Cardiac muscle cell (in vitro differentiated cells and primary cell): ENCODE measurements at places on chromosomes 2 and 18.

DNA sequence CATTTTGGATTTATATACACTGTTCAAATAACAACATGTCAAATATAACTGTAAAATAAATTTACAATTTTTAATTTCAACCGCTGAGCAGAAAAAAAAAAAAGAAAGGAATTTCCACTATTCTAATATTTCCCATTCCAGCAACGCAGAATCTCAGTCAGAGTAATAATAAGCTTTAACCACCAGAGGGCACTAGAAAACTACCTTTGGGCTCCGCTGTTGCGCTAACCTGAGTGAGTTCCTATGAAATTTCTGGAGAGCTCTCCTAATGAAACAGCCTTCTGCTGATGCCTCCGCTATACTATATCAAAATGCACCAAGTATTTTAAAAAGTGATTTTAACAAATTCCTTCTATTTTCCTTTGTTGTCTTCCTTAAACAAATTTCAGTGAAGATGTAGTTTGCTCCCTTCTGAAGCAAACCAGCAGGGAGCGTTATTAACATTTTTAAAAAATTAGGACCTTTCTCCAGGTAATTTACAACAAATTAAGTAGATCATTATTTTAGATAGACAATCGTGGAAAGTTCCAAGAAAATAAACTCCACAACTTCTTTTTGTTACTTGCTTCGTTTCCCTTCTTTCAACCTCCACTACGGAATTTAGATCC is 23.0 kb downstream of the ERMN start:
- DNase-seq: peak; percentile 64

DNA sequence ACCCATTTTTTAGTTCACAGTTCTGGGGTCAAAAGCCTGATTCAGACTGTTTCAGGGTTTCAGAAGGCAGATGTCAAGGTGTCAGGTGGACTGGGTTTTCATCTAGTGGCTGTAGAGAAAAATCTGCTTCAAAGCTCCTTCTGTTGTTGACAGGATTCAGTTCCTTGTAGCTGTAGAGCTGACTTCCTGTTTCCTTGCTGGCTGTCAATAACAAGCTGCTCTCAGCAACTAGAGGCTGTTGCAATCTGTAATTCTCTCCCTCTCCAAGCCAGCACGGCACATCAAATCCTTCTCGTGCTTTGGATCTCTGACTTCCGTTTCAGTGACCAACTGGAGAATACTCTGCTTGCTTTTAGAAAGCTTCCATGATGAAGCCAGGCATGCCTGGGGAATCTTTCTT is 179.4 kb downstream of the DOK6 start:
- DNase-seq: no peak

DNA sequence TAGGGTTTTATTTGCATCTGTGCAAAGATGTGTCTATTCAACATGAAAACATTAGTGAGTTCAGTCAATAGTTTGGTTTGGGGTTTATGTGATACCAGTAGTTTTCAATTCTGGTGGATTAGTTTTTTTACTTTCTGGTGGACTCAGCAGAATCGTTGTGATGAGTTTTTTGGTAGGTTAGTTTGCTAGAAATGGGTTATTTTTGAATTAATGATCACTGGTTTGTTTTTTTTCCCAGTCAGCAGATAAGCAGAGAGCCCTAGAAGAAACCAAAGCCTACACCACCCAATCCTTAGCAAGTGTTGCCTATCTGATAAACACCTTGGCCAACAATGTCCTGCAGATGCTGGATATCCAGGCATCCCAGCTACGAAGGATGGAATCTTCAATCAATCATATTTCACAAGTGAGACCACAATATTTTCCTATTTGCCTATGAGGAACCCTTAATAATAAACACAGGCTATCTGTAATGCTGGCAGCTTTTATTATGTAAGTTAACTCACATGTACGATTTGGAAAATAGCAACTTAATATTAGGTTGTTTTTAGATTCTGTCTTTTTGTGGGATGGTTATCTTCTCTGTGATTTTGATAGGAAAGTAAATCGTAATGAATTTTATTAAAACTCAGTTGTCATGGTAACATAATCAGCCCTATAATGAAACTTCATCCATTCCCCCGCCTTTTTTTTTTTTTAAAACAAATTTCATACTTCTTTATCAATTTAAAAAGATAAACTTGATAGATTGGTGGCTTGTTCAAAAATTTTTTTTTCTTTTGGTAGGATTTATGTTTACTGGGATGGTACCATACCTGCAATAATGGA is 38.7 kb downstream of the ABI2 start:
- no peak for DNase-seq

GRCh38 chr2:36329746-36330472 is 25.7 kb upstream of the CRIM1 start:
- DNase-seq: no peak

- no peak for DNase-seq
Observed at GRCh38 chr18:56787390-56787789, 136.2 kb downstream of the WDR7 start.

DNA sequence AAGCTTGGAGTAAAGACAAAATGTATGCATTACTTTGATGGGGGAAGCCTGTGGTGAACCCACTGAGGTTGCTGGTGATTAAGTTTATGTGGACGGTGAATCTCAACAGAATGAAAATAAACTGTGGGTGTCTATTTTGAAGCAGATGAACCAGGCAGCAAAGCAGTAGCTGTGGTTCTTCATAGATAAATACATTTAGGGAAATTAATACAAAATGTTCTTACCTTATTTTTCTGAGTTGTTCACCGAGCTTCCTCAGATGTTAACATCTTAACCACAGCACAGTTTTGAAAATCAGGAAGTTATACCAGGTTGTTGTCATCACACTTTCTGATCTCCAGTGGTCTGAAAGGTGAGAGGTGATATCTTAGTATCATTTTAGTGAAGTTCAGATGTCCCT is 53.9 kb downstream of the NCK2 start:
- DNase-seq: no peak

GRCh38 chr2:7436096-7436906 is 519.1 kb downstream of the RNF144A start:
- no peak for DNase-seq

GRCh38 chr2:121232626-121233265 is 52.3 kb downstream of the TFCP2L1 start:
- DNase-seq: no peak

DNA sequence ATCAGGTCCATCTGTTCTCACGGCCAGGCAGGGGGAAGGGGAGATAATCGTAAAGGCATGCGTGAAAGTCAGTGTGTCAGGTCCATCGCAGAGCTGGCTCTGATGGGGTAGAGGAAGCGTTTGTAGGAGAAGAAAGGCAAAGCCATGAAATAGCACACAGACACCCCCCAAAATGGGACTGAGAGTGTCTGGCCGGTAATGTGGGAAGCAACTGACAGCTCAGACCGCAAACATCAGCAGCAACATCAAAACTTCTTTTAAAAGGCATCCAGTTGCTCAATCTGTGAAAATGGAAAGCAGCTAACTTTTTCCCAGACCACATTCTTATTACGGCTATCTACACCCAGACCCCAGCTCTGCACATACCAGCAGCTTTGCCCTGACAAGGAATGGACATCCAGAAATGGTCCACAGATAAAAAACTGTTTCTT is 232.6 kb downstream of the EN1 start:
- DNase-seq: peak; percentile 19

GRCh38 chr18:23066504-23067039 is 68.7 kb upstream of the CABLES1 start:
- DNase-seq: no peak

GRCh38 chr2:96247009-96247408 is 18.8 kb downstream of the TMEM127 start:
- no peak for DNase-seq

- no peak for DNase-seq
Observed at GRCh38 chr2:117065912-117066311, 748.6 kb upstream of the DDX18 start.

DNA sequence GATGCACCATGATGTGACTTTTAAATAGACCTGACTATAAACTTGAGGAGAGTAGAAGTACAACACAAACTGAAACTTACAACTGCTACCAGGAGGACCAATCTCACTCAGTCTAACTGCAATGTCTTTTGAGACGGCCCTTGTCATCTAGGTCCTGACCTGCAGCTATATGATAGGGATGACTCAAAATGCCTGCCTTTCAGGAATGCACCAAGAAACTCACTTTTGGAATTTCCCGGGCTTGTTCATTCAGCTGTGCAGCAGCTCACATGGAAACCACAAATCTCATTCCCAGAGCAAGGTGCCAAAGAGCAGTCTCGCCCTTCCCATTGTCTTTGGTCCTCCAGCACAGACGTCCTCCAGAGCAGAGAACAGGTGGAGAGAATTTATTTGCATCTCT is 113.7 kb downstream of the SPOPL start:
- DNase-seq: no peak

DNA sequence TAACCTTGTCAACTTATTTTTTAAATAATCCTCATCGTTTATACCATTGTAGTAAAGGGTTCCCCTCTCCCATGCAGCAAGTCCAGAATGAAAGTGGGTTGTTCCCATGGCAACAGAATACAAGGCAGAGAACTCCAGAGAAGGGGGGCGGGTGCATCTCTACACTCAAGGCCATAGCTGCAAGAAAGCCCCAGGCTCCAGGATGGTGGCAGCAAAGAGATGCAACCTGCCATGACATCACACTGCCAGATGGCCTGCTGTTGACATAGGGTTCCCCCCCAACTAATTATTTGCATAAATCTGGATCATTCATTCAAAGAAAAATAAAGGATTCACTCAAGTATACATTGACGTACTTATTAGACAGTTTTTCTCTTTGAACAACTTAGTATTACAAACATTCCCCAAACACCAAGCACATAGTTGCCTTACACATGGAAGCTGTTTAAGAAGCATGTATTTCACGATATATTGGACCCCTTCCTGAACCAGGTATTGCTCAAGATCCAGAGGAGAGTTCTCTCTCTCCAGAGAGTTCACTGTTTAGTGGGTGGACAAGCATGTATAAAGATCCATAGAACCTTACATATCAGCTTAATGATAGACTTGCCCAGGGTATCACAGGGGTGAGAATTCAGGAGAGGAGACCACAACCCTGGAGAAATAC is 87.4 kb upstream of the KLF7 start:
- DNase-seq: no peak

DNA sequence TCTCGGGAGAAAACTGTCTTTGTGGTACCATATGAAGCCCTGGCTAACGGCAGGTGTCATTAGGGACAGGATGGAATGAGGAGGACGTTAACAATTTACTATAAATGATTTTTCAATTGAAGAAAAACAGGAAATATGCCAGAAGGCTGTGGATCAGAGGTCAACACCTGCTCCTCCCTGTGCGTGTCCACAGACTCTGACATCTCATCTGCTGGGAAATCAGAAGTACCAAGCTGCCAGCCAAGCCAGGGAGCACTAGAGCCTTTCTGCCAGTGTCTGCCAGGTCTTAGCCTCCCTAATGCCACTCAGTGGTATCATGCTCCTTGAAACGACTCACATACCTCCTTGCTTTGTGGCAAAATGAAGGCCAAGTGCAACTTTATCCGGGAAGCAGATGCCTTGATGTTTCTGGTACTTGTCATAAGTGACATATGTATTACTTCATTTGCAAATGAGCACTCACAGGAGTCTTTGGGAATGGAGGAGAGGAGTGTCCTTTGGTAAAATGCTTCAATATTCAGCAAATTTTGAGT is 541.1 kb downstream of the SATB2 start:
- no peak for DNase-seq

DNA sequence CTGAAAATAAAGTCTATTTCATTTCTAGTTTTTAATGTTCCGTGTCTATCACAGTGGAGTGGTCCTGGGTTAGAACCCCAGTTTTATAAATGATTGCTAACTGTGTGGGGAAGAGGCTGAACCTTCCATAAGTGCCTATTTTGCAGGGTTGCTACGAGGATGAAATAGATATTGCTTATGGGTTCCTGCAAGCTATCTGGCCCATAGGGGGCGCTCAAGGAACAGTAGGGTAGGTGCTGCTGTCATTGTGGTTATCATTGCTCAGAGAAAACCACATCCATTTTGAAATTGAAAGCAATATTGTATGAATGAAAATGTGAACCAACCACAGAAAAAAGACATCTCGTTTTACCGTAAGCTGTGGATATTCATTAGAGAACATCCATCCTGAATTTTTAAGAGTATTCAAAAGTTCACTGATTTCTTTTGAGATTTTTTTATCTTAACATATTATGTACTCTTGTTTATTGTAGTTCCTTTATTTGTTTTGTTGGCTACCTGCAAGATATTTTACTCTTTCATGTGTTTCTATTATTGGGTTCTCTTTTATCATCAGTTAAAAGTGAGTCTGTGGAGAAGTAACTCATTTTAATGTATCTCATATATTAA is 261.6 kb downstream of the NAPG start:
- peak; percentile 94 for DNase-seq

GRCh38 chr2:40244675-40245074 is 207.2 kb downstream of the SLC8A1 start:
- DNase-seq: peak; percentile 79

DNA sequence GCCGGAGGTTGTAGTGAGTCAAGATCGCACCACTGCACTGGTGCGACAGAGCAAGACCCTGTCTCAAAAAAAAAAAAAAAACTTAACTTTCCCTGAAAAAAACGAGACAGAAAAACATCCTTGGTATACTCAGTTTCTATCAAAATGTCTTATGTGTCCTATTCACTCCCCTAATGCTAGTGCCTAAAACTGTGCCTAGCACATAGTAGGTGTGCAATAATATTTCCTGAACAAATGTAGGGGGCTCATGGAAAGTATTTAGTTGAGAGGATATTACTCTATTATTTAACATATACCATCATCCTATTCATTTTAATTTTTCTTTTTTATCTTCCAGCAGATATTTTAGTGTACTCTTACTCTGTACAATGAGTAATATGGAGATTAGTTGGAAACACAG is 103.7 kb upstream of the CYP20A1 start:
- DNase-seq: no peak

- no peak for DNase-seq
Observed at GRCh38 chr2:144300632-144301031, 219.3 kb downstream of the ZEB2 start.

- no peak for DNase-seq
Observed at GRCh38 chr2:235334179-235334578, 159.7 kb upstream of the AGAP1 start.

DNA sequence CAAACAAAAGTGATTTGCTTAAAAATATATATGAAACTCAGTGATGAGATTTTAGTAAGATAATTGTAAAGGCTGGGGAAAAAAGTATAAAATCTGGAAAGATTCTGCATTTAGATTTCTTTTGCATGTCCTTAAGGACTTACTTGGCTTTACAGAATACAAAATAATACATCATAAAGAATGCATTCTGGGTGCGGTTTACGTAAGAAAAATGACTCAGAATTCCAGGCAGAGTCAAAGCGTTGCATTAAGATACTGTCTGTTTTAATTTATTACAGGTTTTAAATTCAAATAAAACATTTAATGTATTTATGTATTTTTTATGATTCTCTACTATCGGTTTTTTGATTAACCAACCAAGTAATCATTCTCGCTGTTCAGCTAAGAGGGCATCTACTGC is 178.0 kb downstream of the SH3BP4 start:
- DNase-seq: peak; percentile 34

GRCh38 chr2:100446696-100447095 is 23.6 kb upstream of the NMS start:
- no peak for DNase-seq
